ENCODE measurements at places on chromosomes 5 and 9.
A peak's percentile ranks its signal among the peaks of the same experiment; 100 is the strongest.

DNA sequence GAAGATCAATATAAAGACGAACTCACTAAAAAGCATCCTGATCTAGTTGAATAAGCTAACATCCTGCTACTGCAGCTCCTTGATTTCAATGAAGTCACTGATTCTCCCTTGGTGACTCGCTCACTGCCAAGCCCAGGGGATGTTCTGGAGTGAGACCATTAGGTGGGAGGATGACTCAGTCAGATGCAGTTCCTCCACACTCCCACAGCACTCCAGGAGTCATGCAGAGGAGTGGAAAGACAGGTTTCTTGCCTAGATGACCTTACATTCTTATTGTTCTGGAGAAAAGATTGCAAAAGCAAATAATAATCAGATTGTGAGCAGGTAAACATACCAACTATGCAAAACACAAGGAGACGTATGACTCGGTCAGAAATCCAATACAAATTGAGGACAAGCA lies 15.3 kb downstream of the GCNT4 start:
- no peak for DNase-seq

DNA sequence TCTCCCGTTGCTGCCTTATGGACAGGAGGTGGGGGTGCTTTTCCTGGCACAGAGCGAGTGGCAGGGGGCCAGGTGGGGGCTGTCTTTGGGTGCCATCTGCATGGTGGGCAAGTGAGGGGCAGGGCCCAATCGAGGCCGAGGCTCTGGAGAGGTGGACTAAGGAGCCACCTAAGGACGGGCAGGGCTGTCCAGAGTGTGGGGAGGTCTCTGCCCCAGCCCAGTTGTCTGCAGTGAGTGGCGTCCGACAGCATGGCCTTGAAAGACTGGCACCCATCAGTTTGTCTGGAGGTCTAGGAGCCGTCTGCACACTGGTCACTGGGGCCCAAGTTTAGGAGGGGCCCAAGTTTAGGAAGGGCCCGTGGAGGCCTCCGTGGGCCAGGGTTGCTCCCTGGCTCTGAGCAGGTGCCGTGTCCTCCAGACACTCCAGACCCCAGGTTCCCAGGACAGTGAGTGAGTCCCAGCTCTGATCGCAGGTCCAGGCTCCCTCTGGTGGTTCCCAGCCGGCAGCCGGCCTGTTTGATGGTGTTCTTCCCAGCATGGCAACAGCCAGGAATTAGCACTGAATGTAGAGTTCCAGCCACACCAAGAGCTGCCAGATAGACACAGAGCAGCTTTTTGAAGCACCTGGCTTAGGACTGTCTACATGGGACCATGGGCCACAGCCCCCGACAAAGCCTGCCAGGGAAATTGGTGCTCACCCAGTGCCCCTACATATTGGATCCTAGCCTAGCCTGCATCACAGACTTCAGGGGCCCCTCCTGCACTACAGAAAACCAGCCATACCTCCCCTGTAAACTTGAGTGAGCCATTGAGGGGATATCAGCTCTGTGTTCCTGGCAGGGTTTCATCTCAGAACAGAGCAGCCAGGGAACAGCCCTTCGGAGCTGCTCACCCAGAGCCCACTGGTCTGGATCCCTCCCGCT lies 120.9 kb downstream of the WNK2 start:
- no peak for DNase-seq

DNA sequence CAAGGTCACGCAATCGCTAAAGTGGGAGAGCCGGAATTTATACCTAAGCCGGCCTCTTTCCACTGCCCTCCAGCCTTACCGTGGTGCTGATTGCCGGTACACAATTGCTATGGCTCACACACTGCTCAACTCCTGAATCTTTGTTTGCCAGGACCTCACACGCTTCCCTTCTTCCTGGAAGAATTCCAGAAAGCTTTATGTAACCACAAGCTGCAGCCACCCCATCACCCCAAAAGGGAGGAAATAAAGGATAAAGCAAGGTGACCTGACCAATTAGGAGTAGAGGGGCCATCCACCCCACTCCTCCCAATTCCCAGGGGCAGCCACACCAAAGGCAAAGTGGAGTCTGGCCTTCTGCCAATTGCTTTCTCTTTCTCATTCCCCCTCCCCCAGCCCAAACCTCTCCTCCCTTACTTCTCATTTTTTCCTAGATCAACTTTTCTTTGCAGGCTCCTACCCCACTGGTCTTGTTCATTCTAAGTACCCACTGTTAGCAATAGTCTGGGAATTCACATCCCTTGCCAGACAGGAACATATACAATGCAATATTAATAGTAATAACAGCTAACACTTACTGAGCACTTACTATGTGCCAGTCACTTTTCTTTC lies 18.0 kb upstream of the CDC23 start:
- no peak for DNase-seq

- no peak for DNase-seq
Measured at GRCh38 chr5:14464096-14464495, 117.5 kb upstream of the OTULINL start.

- no peak for DNase-seq
Measured at GRCh38 chr5:136060963-136061362, 32.2 kb downstream of the TGFBI start.

GRCh38 chr9:112569186-112569585 lies 82.6 kb downstream of the KIAA1958 start:
- no peak for DNase-seq

GRCh38 chr9:124562328-124562727 lies 55.1 kb upstream of the NR5A1 start:
- DNase-seq = no peak

DNA sequence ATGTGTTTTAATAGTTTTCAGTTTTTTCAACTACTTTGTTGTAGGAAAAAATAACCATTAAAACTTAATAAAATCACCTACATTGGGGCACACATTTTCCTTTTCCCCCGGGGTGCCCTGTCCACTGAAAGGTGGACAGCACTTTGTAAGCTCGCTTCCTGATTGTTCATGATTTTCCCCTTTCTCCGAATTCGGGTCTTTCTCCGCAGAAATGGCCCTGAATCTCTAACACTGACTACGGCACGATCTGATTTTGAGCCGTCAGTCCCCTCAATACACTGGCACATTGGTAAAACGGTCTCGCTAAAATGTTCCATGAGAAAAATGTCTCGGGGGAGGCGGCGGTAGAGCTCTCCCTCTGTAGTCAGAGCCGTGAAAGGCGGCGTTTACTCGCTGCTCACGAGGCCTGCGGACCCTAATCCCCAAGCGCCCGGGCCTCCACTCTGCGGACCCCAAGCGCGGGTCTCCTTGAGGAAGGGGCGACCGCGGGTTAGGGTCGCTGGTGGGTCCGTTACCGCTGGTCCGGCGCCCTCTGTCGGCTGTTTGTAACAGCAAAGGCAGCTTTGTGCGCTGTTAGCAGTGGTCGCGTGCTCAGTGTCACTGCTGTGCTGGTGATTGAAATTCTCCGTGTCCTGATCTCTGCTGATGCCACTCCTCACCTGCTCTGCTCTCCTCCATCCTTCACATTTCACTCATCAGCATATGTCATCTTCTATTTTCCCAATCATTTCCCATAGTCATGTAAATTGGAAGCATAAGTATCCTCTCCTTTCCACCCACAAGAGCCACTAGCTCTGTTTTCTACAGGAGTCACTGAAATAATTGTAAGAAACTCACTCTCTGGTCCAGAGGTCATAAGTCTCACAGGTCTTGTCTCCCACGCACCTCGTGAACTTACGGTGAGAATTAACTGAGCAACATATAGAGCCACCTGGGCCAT lies 10.8 kb upstream of the IFNA2 start:
- peak; percentile 55 for DNase-seq

- DNase-seq = no peak
Measured at GRCh38 chr5:143456952-143457547, 53.6 kb upstream of the NR3C1 start.

- DNase-seq = no peak
Measured at GRCh38 chr9:133996531-133997520, 4.7 kb upstream of the VAV2 start.

GRCh38 chr5:143562935-143563334 lies 159.4 kb upstream of the NR3C1 start:
- no peak for DNase-seq

GRCh38 chr5:53262348-53262970 lies 152.9 kb upstream of the MOCS2 start:
- DNase-seq = no peak

DNA sequence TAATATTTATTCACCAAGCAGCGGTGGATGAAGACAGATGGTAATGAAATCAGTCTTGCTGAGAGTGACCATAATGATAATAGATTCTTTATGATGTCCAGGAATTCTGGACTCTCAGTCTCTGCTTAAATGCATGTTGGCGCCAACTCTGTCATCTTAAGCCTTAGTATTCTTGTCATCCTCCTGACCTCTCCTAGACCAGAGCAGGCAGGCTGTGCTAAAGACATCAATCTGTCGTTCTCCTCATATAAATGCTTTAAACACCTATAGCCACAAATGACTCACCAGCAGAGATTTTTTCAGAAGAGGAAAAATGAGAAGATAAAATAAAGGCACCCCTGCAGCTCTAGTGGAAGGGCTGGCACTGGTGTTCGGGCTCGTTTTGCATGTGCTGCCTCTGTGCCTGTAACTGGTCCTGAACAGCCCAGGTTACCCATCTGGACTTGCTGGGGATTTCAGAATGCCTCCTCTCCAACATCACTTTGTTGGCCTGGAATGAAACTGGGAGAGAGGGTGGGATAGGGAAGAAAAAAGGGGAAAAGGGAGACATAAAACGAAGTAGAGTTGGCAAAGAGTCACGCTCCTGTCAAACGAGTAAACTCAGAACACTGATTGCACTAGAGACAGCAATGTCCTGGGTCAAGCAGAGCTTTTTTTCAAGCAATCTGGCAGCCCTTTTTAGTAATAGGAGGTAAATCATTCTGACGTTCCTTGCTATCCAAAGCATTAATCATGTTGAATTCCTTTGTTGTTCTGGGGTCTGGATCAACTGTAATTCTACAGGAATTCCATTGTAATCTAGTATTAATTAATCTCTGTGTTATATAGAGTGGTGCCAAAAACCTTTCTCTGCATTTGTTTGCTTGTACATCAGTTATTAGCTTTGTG lies 195.5 kb upstream of the CLINT1 start:
- no peak for DNase-seq

DNA sequence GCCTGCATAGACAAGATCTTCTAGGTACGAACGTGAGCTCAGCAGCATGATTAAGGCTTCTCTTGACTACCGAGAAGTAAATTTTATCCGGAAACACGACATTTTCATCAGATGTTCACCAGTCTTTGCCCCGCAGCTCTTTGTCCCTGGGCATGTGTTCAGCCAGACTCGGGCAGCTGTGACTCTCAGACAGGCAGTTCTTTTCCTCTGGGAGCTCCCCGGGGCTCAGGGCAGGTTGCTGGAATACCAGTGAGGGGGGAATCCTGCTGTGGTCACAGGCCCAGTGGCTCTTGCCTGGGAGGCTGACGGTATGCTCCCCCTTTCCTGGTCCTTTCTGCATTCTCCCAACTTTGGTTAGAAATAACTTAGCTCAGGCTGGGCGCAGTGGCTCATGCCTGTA lies 186.1 kb downstream of the GNA14 start:
- no peak for DNase-seq

Measured in CD4-positive, alpha-beta T cell treated with Interleukin-15 for 4 hours (primary cell).